ENCODE measurements at places on chromosomes 12 and 14.

GRCh38 chr14:104228221-104228620 lies 89.8 kb downstream of the KIF26A start:
- no peak for DNase-seq

DNA sequence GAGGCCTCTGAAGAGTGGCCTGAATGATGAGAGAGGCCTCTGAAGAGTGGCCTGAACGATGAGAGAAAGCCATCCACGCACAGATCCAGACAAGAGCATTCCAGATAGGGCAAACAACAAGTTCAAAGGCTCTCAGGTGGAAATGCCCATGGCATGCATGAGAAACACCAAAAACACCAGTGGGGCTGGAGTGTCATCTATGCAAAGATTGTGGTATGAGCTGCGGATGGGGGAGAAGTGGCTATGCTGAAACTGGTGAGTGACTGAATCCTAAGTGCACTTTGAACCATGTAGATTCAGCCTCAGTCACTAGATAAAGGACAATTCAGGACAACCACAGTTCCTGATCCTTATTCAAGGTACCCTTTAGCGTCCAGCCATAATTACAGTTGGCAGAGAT lies 79.4 kb upstream of the GZMB start:
- DNase-seq, result no peak

DNA sequence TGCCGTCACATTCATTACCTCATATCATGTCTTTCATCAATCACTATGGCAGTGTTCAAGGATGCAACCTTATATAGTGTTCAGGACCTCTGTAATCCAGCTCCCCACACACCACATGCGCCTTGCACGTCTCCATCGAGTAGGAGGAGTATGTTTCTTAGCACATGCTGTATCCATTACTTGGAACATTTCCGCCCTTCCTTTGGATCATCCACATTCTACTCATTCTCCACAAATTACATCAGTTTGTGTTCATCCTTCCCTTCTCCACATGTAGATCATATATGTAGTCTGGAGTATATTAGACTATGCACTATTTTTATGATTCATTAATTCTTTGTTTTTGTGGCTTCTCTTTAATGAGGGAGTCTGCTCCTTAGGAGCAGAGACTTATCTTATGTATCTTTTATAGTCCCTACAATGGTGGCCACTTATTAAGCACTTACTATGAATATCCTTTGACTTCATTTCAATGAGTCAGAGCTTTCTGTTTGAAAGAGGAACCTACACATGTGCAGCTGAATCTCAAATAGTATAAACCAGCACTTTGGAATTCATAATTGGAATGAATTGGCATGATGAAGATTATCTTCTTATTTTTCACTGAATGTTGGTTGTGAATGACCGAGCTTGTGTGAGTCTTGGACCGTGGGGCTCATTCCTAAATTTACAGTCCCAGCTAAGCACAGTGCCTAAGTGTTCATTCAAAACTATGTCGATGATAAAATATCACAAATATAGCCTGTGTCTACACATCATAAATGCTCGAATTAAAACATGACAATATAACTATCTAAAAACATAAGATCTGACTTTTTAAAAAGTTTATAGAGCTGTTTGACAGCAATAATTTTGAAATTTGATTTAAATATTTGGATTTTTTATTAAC lies 30.2 kb upstream of the NPAS3 start:
- DNase-seq, result peak; percentile 79

DNA sequence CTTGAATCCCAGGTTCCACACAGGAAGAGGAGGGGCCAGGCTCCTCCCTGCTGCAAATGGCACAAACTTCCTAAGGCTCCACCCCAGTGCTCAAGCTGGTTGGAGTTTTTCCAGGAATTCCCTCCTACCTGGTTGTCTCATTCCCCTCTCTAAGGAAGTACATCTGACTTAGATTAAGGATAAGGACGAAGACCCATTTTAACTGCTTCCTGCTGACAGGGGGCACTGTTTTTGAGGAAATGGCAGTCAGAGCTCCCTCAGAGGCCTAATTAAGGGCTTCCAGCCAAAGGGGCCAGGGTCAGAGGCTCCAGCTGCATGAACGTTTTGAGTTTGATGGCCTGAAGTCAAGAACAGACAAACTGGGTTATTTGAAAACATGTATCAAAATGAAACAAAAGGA lies 1084.7 kb downstream of the SLC6A15 start:
- no peak for DNase-seq

DNA sequence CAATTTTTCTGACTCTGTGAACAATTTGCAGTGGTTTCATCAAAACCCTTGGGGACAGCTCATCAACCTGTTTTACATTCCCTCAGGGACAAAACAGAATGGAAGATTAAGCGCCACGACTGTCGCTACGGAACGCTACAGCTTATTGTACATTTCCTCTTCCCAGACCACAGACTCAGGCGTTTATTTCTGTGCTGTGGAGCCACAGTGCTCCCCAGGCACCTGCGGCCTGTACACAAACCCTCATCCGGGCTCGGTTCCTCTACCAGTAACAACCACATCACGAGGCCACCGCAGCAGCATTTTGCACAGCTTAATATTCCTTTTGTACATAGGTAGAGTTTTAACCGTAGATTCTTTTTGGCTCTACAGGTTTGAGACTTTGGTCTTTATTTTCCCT lies 397.4 kb upstream of the OR4E1 start:
- DNase-seq, result no peak

DNA sequence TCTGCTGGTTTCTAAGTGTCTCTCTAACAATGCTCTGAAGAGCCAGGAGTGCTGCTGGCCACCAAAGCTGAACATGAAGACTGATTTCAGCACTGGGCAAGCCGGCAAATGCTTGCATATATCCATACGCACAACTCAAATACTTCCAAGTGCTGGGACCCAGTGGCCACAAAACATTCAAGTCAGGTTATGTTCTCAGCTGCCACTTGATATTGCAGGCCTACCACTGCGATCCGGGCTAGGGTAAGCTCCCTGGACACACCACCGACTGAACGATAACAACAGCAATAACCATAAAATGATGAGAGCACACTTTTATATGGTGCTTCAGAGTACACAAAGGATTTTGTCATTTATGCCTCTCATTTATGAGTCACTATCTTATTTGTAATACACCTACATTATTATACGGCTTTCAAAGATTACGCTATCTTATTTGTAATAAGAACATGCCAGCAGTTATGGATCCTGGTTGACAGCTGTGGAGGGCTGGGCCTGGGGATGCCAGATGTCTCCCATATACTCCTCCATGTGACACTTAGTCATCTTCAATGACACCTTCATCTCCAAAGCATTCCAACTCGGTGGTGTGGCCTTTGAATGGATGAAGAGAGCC lies 35.5 kb downstream of the CRACR2A start:
- no peak for DNase-seq

- DNase-seq, result no peak
Measured at GRCh38 chr12:68370006-68370590, 37.9 kb upstream of the MDM1 start.

DNA sequence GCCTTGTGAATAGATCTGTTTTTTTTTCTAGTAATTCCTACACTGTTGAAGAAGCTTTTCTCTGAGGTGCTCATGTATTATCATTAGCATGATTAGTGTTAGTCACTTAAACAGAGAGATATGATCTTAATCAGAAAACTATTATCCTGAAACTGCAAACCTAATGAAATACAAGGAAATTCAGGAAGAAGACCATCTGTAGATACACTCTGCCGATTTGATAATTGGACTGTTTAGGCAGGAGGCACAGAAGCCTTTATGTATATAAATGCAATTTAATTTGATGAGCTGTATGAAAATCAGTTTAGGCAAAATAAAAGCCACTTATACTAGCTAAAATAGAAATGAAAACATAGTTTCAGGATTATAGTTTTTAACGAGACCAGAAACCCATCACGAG lies 23.3 kb downstream of the PDZRN4 start:
- no peak for DNase-seq

GRCh38 chr12:75842090-75842489 lies 189.5 kb downstream of the PHLDA1 start:
- no peak for DNase-seq

- peak; percentile 37 for DNase-seq
Measured at GRCh38 chr12:89783359-89784060, 74.9 kb upstream of the ATP2B1 start.

DNA sequence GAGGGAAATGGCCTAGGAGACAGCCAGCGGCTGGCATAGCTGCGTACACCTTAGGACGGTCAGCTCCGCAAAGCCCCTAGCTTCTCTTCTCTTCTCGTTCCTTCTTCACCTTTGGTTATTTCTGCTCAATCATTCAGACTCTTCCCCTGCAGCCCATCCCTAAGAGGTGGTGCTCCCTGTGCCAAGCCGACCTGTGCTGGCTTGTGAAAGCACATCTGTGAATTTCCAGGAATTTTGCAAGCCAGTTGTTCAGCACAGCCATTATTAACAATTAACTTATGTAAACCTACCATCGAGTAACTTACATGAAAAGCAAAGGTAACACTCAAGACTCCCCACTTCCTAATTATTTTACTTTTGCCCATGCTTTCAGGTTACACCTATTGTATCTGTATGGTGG lies 20.9 kb upstream of the GPR68 start:
- no peak for DNase-seq

- no peak for DNase-seq
Measured at GRCh38 chr12:42733911-42734310, 144.4 kb upstream of the PRICKLE1 start.

DNA sequence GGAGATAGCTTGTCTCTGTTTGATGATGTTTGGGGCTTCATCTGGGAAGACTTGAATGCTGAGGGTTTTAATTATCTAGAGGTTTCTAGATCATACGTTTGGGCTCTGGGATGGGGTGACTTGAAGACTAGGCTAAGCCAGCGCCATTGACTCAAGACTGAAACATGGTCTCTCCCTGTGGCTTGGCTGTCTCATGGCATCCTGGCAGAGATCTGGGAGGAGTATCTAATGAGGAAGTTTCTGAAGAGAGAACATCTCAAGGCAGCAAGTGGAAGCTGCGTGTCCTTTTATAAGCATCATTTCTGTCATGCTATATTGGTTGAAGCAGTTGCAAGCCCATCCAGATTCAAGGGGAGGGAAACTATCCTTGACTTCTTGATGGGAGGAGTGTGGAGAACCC lies 104.8 kb downstream of the UNC79 start:
- DNase-seq, result no peak

DNA sequence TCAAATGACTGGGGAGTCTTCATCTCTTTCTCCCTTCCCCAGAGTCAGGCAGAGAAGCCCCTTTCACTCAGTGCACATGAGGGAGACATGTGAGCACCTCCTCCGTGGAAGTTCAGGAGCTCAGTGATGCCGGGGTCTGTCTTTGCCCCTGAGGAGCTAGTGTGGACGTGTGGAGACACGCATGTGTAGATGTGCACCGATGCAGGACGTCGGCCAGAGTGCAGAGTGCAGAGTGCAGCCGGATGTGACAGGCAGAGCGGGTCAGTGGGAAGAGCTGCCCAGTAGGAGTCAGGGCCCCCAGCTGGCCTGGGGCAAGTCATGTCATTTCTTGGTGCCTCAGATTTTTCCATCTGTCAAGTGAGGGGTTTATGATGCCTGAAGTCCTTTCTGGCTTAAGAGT lies 20.7 kb downstream of the TSPAN9 start:
- no peak for DNase-seq

- DNase-seq, result peak; percentile 69
Measured at GRCh38 chr12:54201001-54201794, 12.4 kb upstream of the SMUG1 start.

- peak; percentile 93 for DNase-seq
Measured at GRCh38 chr12:96219700-96220206, 25.6 kb downstream of the ELK3 start.

- DNase-seq, result peak; percentile 82
Measured at GRCh38 chr12:93990832-93991803, 157.3 kb upstream of the PLXNC1 start.

GRCh38 chr14:50312734-50313054 lies 570 bp downstream of the DMAC2L start:
- DNase-seq, result no peak

DNA sequence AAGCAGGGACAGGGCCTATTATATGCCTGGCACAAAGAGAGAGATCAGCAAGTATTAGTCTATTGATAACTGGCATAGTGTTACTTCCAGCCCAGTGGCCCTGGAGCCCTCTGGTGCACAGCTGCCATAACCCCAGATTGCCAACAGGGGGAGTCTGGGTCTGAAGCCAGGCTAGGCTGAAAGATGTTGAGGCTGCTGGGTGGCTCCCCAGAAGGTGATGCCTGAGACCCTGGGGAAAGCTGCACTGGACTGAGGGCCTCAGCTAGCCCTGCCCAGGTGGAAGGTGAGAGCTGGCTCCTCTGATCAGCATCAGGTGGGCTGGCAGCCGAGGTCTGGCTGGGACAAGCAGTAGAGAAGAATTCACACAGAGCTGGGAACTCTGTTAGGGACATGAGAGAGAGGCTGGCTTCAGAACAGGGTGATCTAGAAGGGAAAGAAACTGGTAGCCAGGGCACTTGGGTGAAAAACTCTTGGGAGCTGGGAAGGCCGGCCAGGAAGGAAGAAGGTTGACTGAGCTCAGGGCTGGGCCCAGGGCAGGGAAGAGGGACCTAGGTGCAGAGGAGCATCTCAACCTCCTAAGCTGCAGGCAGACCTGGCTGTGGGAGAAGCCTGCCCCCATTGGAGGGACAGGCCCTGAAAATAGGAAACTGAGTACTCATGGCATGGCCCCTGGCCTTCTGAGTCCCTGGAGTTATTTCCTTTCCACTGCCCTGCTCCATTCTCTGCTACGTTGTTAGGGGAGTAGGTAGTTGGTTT lies 3.9 kb downstream of the GZMH start:
- no peak for DNase-seq

GRCh38 chr12:61188801-61189595 lies 1071.2 kb upstream of the USP15 start:
- no peak for DNase-seq

DNA sequence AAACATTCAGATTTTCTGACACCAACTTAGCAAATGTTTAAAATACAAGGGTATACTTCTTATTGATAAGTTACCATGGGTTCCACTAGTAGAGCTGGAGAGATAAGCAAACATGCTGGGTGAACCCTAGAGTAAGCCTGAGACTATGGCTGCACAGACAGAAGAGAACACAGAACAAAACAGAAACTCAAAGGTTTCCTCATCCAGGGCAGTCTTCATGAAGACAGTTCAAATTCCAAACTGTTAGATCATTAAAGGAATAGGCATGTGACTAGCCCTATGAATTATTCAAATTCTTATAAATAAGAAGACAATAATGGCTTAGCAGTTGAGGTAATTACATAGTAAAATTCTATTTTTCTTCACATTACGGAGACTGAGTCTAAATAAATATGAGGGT lies 28.1 kb downstream of the BTBD7 start:
- peak; percentile 50 for DNase-seq

GRCh38 chr14:64225151-64225757 lies 68.9 kb downstream of the ESR2 start:
- DNase-seq, result no peak

All from fibroblast of skin of scalp (primary cell).